ENCODE measurements at places on chromosomes 3 and 15.

GRCh38 chr3:11826628-11827265, 19.9 kb downstream of the TAMM41 start:
- no peak for DNase-seq

DNA sequence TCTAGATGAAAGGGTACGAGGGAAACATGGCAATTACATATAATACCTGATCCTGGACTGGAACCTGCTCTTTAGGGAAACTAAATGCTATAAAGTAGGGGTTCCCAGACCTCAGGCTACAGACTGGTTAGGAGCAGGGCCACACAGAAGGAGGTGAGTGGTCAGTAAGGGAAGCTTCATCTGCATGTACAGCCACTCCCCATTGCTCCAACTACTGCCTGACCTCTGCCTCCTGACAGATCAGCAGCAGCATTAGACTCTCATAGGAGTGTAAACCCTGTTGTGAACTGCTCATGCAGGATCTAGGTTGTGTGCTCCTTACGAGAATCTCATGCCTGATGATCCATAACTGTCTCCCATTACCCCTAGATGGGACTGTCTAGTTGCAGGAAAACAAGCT, 78.9 kb upstream of the PSMD6 start:
- no peak for DNase-seq

DNA sequence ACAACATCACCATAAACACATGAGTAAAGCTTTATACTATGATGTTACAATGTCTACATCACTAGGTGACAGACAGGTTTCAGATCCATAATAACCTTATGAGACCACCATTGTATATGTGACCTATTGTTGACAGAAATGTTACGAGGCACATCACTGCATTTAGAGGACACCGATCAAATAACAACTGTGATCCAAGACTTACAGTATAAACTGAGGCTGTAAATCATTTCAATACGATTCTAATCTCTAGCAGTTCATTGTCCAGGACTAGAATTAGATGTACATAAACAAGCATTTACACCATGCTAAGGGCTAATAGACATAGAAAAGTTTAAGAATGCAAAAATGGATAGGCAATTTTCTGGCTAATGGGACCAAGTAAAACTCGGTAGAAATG, 491.9 kb upstream of the ROBO1 start:
- no peak for DNase-seq

DNA sequence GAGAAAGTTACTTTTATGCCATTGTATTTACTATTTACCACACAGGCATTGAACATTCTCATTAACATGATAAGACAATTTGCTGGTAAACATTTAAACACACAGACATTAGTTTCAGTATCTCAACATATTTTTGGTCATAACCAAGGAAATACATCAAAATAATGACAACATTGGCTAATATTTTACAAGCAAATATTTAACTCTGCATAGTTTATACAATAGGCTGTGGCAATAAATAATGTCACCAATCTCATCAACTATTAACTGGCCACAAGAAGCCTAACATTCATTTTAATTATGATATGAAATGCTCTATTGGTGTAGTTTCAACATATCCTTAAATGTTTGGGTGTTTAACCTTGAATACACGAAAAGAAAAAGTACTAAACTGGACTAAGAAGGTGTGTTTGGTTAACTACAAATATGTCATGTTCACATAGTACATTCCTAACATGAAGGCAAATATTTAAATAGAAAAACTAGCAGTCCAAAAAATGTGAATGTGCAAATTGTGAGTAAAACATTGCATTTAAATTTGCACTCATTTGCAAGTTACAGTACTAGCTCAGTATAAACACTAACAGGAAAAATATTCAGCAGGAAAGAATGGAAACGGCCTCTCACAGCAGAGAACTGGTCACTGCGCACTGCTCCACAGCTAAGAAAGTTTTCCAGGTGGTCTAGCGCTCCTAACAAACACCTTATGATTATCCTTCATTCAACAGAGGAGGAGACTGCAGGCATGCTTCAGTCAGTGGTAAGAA, 106.6 kb downstream of the GLDN start:
- DNase-seq = no peak

DNA sequence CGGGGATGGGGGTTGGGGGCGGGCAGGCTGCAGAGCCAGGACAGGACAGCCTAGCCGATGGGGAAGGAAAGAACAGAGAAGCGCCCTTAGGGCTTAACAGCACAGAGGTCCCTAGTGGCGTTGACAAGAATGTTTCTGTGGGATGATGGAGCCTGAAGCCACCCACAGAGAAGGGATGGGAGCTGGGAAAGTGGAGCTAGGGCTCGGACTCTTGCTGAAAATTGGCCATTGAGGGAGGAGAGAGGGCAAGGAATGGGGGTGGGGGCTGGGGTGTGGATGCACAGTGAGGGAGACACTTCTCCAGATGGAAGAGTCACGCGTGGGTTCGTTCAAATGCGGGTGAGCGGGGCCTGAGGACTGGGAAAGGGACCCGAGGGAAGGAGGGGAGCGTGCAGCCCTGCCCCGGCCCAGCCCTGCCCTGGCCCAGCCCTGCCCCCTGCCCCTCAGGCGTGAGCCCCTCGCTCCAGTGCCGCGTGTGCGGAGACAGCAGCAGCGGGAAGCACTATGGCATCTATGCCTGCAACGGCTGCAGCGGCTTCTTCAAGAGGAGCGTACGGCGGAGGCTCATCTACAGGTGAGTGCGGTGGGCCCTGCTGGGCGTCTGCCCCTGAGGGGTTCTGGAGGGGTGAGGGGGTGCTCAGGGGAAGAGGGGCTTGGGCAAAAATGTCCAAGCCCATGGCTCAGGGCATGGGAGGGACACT, 832 bp downstream of the NR2E3 start:
- DNase-seq = no peak

DNA sequence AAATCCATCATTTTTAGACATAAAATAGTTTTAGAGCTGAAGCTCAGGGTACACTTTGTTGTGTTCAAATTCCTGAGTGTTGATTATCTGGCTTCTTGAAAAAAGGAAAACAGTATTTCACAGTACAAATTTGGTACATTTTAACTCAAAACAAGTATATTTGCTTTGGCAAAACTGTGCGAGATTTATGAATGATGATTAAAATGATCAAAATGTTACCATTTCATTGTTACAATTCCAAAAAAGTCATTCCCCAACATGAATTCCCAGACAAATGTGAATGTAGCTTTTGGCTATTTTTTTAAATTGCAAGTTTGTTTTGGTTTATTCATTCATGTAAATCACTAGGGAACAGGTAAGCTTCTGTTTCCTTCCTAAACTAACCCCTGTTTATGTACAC, 347.4 kb upstream of the DCBLD2 start:
- DNase-seq = no peak

DNA sequence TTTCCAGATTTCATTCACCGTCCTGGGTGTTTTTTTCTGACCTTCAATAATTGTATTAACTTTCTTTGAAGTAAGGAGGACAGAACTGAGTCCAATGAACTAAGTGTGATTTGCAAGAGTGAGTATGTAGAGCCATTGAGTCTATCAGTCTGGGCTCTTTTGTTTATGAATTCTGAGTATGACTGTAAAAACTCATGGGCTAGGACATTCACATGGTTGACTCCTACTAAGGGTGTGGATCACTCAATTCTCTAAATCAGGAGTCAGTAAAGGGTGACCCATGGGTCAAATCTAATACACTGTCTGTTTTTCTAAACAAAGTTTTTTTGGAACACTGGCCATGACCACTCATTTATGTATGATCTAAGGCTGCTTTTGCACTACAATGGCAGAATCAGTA, 269.0 kb downstream of the ZNF385D start:
- no peak for DNase-seq

GRCh38 chr3:170751083-170751898, 118.7 kb downstream of the RPL22L1 start:
- no peak for DNase-seq

DNA sequence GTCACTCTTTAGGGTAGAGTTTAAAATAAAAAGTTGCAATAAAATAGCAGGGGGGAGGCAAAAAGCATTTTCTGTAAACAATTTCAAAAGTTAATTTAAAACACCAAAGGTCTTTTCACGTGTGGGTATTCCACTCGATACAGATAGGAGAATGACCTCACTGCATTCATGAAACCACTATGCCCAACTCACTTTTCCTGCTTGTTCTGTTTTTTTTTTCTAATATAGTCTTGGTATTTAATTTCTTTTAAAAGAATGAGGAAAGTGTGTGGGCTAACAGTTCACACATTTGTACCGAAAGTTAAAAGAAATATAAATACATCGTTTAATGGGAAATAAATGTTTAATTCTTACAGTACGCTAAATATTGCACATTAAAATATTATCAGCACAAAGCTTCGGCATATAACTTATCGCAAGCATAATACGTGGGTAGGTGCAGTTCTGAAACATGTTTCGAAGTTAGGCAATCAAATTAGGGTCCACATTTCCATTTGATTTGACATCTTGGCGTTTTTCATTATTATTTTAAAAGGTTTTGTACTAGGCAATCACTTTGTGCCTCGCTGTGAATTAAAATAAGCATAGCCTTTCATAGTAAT, 41.4 kb downstream of the VGLL4 start:
- no peak for DNase-seq

- no peak for DNase-seq
Measured at GRCh38 chr3:87625876-87626275, 349.5 kb upstream of the POU1F1 start.

DNA sequence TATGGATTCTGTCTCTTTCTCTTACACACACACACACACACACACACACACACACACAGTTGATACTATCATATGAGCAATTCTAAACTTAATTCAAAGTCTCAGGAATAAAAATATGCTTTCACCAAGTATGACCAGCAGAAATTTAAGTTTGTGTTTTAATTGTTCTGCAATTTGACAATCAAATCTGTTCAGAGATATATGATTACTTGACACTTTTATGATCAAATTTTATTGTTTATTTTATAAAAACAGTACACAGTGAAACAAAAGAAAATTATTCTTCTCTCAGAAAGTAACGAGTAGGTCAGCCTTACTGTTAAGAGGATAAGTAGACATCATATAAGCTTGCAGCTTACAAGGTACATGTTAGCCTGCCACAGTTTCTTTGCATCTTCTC, 114.3 kb downstream of the NEK10 start:
- no peak for DNase-seq

DNA sequence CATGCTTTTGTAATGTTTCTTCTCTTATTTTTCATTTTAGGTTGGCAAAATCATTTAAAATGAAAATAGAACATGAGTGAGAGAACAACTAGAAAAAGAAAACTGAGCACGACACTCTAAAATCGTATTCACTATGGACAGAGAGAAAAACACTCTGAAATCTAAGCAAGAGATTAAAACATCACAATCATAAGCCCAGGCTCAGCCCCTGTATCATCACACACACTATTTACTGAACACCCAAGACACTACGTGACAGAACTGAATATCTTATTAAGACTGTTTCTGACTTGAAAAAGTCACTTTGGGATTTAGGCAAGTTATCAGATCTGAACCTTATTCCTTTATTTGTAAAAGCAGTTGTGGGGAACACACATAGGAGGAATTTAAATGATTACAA, 82.6 kb upstream of the PLXND1 start:
- DNase-seq = no peak

DNA sequence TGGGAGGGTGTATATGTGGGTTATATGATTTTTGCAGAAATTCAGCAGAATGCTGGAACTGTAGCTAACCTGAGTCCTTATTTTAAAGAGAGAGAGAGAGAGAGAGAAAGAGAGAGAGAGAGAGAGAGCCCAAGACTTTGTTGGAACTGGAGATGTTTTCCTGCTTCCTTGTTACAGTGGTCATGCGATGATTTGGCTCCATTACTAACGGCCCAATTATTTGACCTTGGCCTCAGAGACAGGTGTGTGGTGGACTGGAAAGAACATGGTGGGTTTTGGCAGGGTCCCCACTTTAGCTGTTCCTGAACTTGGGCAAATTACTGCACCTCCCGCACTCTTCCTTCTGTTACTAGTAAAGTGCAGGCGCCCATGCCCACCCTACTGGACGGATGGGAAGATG, 14.8 kb upstream of the ACSBG1 start:
- DNase-seq = no peak

DNA sequence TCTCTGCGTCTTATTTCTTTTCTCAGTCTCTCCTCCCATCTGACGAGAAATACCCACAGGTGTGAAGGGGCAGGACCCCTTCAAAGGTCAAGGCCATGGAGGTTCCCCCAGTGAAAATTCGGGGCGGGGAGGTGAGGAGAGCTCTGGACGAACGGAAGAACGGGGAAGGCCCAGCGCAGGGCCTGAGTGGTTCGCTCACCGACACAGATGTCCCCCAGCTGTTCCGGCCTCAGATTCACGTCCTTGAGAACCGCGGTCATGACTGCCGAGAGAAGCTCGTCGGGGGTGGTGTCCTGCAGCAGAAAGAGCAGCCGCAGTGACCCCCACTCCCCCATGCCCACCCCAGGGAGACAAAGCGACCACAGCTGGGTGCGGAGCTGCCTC, 542 bp downstream of the ACAA1 start:
- no peak for DNase-seq

DNA sequence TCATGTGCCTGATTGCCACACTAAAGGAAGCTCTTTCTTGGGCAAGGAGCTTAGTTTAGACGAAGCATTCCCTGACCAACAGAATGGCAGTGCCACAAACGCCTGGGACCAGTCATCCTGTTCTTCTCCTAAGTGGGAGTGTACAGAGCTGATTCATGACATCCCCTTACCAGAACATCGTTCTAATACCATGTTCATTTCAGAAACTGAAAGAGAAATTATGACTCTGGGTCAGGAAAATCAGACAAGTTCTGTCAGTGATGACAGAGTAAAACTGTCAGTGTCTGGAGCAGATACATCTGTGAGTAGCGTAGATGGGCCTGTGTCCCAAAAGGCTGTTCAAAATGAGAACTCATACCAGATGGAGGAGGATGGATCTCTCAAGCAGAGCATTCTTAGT, 18.4 kb downstream of the SENP5 start:
- no peak for DNase-seq

DNA sequence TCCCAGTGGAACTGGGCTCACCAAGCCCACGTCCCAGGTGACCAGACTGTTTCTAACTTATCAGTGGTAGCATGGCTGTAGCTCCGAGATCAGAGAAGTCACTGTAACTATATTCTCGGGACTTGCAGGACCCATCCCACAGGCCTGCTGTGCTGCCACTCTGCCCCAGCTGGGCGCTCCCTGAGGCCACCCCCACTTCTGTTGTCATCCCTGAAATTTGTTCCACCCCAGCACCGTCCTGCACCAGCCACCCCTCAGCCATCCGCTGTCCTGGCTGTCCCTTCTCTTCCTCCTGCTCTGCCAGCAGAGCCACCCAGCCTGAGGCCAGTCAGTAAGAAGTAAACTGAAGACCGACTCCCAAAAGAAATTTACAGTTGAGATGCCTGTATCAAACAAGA, 33.0 kb upstream of the VILL start:
- DNase-seq = no peak

DNA sequence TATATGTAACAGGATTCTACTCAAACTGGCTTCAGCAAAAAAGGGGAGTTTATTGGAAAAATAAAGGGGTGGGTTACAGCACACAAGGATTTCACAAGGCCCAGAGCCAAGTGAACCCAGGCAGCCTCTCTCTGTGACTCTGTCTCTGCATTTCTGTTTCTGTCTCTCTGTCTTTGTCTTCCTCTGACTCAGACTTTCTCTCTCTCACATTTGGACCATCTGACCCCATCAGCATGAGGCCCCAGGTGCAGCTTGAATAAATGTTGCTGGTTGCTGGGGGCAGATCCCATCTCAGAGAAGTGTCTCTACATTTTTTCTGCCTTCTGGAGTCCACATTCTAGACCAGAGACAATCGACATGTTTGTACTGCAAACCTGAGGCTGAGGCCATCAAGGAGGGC, 45.0 kb downstream of the RPLP1 start:
- DNase-seq = no peak
